ENCODE measurements at places on chromosomes 5 and 9.

GRCh38 chr5:2562036-2562435 lies 189.4 kb downstream of the IRX2 start:
- DNase-seq = no peak

GRCh38 chr5:136192015-136192525 lies 892 bp downstream of the SMIM32 start:
- DNase-seq = no peak

- no peak for DNase-seq
Measured at GRCh38 chr5:163585206-163585605, 79.8 kb downstream of the MAT2B start.

DNA sequence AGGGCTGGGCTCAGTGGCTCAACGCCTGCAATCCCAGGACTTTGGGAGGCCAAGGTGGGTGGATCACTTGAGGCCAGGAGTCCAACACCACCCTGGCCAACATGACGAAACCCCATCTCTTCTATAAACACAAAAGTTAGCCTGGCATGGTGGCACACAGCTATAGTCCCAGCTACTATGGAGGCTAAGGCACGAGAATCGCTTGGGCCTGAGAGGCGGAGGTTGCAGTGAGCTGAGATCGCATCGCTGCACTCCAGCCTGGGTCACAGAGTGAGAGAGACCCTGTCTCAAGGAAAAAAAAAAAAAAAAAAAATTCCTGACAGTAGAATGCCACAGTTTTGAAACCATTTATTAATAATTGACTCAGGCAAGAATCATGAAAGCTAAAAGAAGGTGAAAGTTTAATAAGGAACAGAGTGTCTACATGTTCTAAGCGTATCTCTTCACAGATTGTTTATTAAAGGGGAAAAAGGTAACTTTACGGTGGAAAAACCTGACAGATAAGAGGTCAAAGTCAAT lies 5.7 kb upstream of the PTGR1 start:
- no peak for DNase-seq

- DNase-seq = no peak
Measured at GRCh38 chr5:90305041-90305720, 104.4 kb downstream of the CETN3 start.

DNA sequence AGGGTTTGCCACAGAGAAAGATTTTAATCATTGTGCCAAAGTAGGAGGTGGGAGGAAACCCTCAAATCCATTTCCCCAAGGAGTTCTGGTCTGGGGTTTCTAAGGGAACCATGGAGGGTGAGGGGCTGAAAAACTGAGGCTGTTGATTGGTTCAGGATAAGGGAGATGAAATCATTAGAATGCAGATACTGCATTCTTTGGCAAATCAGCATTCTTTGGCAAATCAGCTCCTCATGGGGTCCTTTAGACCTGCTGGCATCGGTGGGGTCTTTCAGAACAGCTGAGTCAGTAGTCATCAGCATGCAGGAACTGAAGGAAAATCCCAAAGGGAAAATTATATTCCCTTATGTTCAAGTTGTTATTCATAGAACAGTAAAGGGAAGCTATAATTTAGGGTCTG lies 585.5 kb downstream of the ISL1 start:
- no peak for DNase-seq

- DNase-seq = no peak
Measured at GRCh38 chr5:158235159-158235547, 376.2 kb upstream of the CLINT1 start.

DNA sequence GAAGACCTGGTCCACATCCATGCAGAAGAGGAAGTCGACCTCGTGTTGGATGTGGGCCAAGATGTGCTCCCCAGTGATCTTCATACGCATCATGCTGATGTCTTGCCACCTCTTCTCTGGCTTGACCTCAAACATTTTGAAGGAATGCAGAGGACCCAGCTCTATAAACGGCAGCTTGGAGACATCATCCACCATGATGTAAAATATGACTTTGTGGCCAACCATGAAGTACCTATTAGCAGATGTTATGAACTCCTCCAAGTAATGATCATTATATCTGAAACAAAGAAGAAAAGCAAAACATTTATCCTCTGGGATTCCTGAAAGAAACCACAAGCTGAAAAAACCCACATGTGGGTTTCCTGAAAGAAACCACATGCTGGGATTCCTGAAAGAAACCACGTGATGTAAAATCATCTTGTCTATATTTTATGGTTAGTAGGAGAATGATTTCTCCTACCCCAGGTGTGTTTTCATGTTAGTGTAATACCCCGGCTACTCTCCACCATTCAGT lies 52.3 kb downstream of the GGTA1 start:
- DNase-seq = no peak
